ENCODE measurements at places on chromosomes 3 and 15.
A peak's percentile ranks its signal among the peaks of the same experiment; 100 is the strongest.

DNA sequence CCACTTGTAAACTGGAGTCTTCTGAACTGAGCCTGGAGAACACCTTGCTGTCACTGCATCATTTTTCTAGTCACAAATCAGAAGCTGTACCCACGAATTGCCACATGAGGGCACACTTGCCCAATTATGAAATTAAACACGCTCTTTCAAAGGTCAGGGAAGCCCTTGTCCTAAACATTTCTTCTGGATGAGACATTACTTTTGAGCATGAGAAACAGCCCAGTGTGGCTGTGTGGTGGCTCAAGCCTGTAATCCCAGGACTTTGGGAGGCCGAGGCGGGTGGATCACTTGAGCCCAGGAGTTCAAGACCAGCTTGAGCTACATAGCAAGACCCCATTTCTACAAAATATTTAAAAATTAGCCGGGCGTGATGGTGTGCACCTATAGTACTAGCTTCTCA, 27.5 kb upstream of the CFAP161 start:
- peak; percentile 42 for DNase-seq

- DNase-seq, result no peak
Measured at GRCh38 chr3:35746492-35746891, 107.2 kb downstream of the ARPP21 start.

DNA sequence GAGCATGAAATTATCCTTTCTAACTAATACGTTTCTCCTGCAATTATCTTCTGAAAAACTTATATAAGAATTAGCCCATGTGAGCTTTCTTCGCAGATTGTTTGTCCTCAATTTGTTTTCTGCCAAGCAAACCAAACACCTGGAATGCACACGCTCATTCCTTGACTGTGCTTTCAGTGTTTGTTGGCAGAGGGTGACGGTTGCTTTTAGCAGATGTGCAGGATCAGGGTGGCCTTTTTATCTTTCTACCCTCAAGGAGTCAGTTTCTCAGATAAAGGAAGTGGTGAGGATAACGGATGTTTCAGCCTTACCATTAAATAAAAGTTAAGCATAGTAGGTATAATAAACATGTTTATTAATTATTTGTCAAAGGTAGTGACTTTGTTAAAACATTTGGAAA, 15.2 kb downstream of the ARPP21 start:
- DNase-seq, result peak; percentile 64

DNA sequence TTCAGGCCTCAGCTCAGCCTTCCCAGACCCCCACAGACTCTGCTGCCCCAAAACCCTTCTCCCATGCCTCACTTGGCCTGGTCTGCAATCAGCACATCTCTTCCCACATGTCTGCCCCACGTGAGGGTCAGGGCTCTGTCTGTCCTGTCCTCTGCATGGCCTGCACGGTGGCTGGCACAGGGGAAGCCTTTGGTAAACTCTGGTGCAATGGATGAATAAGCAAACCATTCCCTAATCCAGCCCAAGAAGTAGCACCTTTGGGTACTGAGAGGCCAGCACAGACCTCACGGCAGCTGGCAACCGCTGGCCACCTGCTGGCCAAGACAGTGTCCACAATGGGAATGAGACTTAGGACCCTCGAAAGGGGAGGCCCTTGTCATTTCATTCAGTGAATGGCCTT, 27.7 kb downstream of the ABTB1 start:
- DNase-seq, result no peak

DNA sequence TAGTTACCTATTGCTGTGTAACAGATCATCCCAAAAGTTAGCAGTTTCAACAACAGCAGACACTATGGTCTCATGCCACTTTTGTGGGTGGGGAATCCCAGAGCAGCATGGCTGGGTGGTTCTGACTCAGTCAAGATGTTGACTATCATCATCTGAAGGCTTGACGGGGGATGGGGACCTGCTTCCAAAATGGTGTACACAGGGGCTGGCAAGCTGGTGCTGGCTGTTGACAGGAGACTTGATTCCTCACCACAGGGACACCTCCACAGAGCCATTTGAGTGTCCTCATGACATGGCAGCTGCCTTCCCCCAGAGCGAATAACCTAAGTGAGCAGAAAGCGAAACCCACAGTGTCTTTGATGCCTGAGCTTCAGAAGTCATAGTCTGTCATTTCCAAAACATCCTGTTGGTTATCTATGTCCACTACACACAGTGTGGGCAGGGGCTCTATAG, 19.1 kb downstream of the DNAJB8 start:
- no peak for DNase-seq

GRCh38 chr15:39781147-39781966, 1.3 kb downstream of the FSIP1 start:
- DNase-seq, result peak; percentile 4

DNA sequence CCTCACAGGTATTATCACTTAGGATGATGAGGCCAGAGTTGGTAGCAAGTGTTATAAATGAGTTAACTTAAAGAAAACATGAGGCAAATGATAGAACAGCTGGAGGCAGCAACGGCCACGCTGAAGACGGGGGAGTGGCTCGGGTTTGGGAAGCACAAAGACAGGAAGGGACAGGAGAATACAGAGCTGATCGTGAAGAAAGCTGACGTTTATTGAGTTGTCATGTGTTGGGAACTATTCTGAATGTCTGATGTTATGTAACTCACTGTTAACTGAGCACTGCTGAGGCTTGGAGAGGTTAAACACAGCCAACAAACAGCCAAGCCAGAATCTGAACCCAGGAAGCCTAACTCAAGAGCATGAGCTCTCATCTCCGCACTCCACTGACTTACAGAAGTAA, 42.3 kb downstream of the FGD5 start:
- DNase-seq, result no peak

GRCh38 chr15:38609097-38609738, 44.6 kb upstream of the RASGRP1 start:
- DNase-seq, result no peak

- no peak for DNase-seq
Measured at GRCh38 chr3:127964816-127965215, 49.8 kb downstream of the KBTBD12 start.

- DNase-seq, result no peak
Measured at GRCh38 chr3:31184261-31185061, 290.0 kb upstream of the GADL1 start.

- no peak for DNase-seq
Measured at GRCh38 chr15:42788725-42789124, 51.8 kb upstream of the CDAN1 start.

DNA sequence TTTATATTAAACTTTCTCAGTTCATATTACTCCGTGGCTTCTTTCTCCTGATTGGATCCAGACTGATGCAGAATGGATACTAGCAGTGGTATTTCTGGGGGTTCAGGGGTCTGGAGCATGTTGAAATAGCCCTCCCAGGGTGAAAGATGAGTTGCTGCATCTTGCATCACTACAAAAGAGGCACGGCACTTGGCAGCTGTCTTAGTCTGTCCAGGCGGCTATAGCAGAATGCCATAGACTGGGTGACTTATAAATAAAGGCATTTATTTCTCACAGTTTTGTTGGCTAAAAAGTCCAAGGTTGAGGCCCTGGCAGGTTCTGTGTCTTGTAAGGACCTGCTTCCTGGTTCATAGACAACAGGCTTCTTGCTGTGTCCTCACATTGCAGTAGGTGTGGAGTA, 660 bp upstream of the BCL2L10 start:
- peak; percentile 5 for DNase-seq

DNA sequence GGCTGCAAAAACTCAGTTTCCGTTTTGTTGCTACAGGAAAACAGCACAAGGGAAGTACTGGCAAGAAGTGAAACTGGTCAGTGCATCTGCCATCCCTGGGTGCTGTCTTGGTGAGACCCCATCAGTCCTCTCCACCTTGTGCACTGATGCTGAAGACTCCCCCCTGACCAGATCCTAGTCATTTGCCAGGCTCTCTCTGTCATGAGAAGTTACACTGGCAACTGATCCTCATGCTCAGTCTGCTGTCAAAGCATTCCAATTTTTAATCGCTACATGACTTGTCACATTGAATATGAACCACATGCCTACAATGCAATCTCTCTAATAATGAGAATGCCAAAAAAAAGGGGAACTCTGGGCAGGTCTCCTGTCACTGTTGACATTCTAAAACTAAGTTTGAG, 296.5 kb downstream of the ZIC1 start:
- DNase-seq, result no peak

GRCh38 chr3:162525066-162525742, 1028.6 kb downstream of the OTOL1 start:
- DNase-seq, result no peak

DNA sequence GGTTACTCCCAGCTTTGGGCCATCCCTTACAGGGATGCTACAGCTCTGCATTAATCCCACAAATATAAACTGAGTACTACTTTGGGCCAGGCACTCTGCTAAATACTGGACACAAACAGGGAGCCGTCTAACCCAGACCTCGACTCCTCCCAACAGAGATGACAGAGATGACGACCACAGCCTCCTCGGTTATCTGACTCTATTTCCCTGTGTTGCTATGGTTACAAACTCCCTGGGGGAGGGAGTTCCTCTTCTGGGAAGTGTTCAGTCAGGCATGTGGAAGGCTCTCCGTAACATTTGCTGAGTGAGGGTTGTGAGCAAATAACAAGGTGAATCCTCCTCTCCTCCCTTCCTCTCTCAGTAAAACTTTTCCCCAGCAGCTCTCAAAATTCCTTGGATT, 6.7 kb upstream of the CMTM7 start:
- DNase-seq, result peak; percentile 25

- peak; percentile 89 for DNase-seq
Measured at GRCh38 chr15:62647202-62647842, 395.2 kb upstream of the TPM1 start.

GRCh38 chr3:10173926-10174435, 9.3 kb downstream of the IRAK2 start:
- no peak for DNase-seq

DNA sequence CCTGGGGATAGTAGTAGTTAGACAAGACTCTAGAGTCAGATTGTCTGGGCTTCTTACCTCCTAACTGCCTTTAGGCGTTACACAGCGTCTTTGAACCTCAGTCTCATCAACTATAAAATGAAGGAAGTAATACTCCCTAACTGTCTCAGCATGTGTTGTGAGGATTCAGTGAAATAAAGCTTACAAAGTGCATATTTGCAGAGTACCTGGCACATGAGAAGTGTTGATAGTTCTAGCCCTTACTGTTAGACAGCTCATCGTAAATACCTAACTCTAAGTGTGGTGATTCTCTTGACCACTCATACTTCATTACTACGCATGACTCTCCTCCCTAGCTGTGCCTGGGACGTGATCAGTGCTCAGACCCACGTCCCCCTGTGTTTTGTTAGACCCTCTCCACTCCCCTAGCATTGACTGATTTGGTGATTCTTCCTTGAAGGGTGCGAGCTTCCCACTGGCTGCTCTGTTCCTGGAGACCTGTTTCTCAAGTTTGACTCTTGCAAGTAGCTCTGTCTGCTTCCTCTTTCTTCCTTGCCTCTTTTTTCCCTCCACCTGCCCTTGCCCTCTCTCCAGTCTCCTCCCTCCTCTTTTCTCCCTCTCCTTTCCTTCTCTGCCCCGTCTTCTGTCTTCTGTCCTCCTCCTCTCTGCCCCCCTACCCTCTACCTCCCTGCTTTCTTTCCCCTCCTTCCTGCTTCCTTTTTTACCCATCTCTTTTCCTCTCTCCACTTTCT, 124.2 kb downstream of the SLC25A26 start:
- no peak for DNase-seq

DNA sequence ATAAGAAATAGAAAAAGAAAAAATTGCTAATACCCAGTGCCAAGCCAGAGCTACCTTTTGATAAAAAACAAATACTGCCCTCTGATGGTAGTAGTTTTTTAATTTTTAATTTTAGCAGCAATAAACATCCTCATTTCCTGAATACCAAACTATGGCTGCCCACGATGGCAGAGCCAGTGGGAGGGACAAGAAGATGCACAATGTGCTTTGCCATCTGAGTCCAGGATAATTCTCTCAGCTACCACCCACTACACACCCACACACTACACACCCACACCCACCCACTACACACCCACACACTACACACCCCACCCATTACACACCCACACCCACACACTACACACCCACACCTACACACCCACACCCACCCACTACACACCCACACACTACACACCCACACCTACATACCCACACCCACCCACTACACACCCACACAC, 17.8 kb downstream of the CEP19 start:
- DNase-seq, result peak; percentile 53

DNA sequence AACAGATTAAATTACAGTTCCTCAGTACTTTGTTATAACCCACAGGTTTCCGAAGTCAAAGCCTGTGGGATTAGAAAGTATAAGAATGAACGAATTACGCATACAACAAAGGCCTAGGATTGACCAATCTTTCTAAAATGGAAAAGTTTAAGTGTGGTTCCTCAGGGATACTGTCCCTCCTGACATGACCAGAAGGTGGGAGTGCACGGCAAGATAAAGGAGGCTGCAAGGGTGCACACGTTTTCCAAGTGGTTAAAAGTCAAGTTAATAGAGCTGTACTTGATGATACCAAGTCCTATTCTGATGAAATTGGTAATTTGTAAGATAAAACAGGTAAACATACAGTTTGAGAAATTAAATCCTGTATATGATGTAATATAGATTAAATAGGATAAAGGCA, 96.2 kb downstream of the ALDH1A2 start:
- no peak for DNase-seq

DNA sequence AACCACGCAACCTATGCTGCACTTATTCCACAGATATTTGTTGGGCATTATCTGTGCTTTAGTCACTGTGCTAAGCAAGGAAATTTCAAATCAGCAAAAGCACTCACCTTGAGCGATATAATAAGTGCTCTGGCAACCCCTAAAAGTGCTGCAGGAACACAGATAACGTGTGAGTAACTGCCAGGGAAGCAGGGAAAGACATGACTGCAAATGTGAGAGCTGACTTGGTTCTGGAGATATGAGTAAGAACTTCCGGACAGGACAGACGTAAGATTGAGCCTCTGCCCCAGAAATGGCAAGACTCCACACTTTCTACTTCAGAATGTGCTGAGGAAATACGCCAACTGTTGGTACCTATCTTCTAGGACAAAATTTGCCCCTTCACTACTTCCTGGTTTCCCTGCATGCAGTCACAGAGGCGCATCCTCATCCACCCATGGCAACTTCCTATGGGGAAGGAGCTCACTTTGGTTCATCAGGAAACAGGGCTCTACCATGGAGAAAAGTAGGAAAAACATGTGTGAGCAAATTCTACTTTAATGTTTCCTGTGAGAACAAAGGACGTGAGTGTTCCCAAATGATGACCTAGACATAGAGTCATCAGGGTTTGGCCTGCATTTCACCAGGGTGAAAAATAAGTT, 41.7 kb downstream of the AQP9 start:
- no peak for DNase-seq

GRCh38 chr3:160108362-160108761, 116.9 kb upstream of the C3orf80 start:
- no peak for DNase-seq

- no peak for DNase-seq
Measured at GRCh38 chr15:48143856-48144255, 23.1 kb downstream of the SLC24A5 start.

- DNase-seq, result no peak
Measured at GRCh38 chr3:57078635-57079473, 18.4 kb downstream of the SPATA12 start.

DNA sequence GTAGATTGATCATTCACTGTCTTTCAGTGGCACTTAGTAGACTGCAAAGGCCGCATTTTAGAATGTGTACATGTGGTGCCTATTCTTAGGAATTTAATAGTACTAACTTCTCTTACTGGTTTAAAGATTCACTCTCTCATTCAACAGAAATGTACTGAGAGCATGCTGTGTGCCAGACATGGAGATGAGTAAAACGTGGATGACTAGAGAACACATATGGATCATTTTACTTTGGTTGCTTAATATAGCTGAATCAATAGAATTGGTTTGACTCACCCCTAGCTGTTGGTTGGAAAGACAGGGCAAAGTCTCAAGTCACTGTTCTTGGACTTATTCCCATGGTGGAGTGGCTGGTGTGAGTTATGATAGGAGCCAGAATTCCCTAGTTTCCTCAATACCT, 109.1 kb upstream of the TNFAIP8L3 start:
- DNase-seq, result no peak

GRCh38 chr15:99556011-99556410, 9.8 kb upstream of the MEF2A start:
- DNase-seq, result peak; percentile 80

Data from erythroblast (primary cell).